ENCODE measurements at places on chromosomes 1 and 21. TPM values are rescaled to one million over a fixed set of nuclear protein-coding genes. Genes with fewer than 3 reads are reported as not detected.
A peak's percentile ranks its signal among the peaks of the same experiment; 100 is the strongest.

Gene SLC45A3
- 7.4 TPM for total RNA-seq

- no peak for DNase-seq
These were observed 8.9 kb downstream of the SIPA1L2 start for GRCh38 chr1:232621050-232621449.

- no peak for DNase-seq
These were observed 28.5 kb upstream of the HYI start for GRCh38 chr1:43482215-43482614.

DNA sequence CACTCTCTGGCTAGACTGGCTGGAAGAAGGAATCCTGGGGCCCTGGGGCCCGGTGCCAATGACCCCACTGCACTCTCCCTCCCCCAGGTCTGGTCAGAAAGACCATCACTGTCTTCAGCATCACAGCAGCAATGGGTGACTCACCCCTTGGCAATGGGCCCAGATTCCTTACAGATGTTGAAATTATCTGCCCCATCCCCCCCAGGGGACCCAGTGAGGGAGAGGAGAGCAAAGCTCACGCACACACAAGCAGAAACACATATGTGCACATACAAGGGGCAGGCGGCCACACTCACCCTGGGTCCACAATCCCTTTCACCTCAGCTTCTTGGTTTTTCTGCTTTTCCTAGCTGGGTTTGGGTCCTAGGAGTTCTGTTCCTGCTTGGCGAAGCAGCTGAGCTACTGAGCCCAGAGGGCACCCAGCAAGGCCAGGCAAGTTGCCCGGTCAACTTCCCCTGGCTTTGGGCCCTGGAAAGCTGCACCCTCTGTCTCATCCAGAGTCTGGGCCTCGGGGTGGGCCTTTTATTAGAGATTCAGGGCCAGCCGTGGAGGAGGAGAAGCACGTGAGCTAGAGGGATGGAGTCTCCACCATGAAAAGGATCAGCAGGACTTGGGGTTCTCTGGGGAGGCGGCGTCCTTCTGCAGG is 2.6 kb downstream of the COL16A1 start:
- DNase-seq: peak; percentile 90

Gene CHI3L2
- total RNA-seq: 3.3 TPM

Gene BTBD8
- total RNA-seq: 2.5 TPM

Gene SLC30A10
- total RNA-seq: 31.9 TPM

DNA sequence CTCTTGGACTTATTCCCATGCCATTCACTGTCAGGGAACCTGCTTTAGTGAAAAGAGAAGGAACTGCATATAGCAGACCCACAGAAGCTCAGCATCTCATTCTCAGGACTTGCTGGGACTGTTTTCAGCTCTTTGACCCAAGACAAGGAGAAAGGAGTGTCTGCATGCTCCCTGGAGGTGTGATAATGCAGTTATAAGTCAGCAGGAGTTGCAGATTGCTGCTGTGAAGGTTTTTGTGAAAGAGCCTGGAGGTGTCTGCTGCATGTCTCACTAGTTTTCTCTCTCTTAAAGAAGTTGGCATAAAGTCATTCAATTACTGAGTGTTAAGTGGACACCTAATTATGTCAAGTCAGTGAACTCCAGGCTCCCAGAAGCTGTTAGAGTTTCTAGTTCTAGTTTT is 343.4 kb downstream of the BRINP2 start:
- no peak for DNase-seq

- DNase-seq: no peak
These were observed 592.3 kb upstream of the ADGRL2 start for GRCh38 chr1:81208441-81208840.

GRCh38 chr1:164780863-164781262 is 221.9 kb downstream of the PBX1 start:
- no peak for DNase-seq

DNA sequence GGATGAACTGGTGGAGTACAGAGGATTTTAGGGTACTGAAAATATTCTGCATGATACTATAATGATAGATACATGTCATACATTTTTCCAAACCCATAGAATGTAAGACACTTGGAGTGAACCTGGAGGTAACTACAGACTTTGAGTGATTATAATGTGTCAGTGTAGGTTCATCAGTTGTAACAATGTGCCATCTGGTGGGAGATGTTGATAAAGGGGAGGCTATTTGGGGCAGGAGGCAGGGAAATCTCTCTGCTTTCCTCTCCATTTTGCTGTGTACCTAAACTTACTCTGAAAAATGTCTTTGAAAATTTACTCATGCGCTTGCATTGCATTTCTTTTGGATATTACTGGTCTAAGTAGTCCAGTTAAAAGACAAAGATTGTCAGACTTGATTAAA is 35.2 kb downstream of the PTBP2 start:
- no peak for DNase-seq

DNA sequence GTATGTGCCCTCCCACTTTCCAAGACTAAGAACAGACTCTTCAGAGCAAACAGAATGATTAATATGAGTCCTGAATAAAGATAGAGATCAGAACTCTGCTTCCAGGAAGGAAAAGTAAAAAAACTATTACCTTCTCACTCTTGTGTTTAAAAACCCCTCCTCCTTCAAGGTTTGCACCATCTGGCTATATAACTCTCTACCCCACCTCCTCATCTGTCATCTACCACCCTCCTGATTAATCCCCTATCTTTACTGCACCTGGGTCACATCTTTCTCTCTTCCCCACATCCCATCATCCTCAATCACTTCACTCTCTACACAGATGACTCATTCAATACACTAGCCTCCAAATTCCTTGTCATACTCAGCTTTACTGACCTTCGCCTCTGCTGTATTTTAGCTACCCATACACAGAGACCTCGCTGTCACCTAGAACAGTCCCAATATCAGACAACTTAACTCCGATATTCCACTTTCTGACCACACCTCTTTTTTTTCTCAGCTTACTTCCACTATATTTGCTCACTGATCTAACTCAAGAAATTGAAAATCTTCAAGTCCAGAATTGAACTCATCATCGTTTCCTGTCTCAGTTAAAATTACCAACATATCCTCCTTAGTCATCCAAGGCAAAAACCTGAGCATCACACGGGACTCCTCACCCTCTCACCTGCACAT is 3.7 kb downstream of the SCMH1 start:
- no peak for DNase-seq

GRCh38 chr1:75234562-75234961 is 100.4 kb downstream of the LHX8 start:
- no peak for DNase-seq

Gene RGS4
- 1.1 TPM for total RNA-seq

Measured in Peyer's patch (tissue), 4 donors.